ENCODE measurements at places on chromosomes 1 and 21.

DNA sequence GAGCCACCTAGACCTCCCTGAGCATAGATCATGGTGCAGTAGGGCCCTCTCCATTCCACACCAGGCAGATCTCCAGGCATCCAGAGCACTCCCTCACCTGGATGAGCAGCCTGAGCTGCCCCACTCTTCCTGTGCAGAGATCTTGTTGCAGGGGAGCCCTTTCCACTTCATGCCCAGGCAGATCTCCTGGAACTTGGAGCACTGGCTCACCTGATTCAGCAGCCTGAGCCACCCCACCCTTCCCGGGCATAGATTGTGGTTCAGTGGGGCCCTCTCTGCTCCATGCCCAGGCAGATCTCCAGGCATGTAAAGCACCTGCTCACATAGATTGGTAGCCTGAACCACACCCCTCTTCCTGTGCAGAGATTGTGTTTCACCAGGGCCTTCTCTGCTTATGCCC, 78.0 kb downstream of the SEC16B start:
- no peak for DNase-seq

- DNase-seq, result no peak
Observed at GRCh38 chr1:3306583-3307291, 147.7 kb upstream of the ARHGEF16 start.

DNA sequence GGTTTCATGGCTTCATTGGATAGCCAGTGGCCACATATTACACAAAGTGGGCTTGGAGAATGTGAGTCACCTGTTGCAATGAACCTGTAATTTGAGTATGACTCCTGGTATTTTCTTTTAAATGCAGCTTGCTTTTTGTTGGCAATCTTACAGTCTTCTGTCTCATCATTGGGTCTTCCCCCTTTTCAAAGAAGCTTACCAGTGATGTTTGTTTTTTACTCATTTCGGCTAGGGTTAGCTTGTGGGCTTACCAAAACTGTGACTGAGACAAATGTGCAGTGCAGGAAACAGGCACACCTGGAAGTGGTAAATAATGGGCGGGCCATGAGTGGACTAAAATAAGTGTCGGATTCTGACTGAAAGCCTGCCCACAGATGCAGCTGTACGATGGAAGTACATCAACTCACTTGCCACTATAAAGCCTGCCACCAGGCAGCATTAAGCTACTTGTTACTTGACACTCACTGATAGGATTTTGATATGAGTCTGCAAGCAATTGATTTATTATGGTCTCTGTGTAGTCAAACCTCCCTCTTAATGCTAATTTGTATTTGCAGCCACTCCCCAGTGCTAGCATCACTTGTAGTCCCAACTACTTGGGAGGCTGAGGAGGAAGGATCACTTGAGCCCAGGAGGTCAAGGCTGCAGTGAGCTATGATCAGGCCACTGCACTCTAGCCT, 4.2 kb downstream of the HHAT start:
- no peak for DNase-seq

- DNase-seq, result no peak
Observed at GRCh38 chr1:240734001-240734400, 122.0 kb upstream of the GREM2 start.
